ENCODE measurements at places on chromosomes 12 and 14.

DNA sequence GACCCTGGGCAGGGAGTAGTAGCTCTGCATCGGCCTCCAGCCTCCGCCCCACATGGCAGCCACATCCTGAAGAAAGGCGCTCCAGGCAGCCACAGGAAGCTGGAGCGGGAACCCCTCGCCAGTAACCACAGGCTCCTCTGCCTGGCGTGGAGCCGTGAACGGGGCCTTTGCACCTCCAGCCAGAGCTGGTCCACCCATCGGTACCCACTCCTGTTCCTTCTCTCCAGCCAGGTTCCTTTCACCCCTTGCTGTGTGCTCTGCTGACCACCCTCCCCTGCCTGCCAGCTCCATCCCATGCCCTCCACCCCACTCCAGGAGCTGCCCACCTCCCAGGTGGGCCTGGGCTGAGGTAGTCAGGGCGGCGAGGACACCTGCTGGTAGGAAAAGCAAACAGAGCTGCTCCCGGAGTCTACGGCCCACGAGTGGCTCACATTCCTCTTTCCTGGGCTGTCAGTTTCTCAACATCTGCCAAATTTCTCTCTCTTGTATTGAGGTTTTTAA is 2.7 kb downstream of the TGFB3 start:
- DNase-seq = no peak

DNA sequence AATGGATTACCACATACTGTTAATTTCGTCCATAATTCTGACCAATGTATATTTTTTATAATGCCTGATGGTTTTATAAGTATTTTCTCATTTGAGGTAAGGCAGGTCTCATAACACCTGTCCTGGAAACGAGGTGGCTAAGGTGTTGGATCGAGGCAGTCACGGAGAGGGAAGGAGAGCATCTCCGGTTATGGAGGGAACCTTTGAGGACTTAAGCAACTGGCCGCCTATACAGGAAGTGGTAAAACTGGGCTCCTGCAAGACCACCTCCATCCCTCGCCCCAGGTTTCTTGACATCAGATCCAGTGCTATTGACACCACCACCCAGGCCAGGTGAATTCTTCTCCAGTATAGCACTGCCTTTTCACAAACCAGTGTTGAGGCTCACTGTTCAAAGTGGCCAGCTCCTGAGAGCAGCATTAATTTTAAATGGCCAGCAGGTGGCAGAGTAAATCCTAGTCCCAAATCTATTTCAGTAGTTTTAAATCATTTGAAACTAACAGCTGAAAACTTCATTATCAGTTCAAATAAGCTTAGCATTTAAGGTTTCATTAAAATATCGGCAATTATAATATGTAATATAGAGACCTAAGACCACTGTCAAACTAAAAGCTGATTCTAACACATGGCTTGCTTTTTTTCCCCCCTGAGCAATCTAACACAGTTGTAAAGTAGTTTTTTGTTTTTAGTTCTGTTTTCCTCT is 100.8 kb downstream of the PPM1A start:
- DNase-seq = no peak

- peak; percentile 88 for DNase-seq
These were observed at the start of gene IFI27L2 for GRCh38 chr14:94129111-94129757. TSS of gene IFI27L2 (minus strand) at chr14:94129604. CDS start at chr14:94129564, 40 bp downstream.

DNA sequence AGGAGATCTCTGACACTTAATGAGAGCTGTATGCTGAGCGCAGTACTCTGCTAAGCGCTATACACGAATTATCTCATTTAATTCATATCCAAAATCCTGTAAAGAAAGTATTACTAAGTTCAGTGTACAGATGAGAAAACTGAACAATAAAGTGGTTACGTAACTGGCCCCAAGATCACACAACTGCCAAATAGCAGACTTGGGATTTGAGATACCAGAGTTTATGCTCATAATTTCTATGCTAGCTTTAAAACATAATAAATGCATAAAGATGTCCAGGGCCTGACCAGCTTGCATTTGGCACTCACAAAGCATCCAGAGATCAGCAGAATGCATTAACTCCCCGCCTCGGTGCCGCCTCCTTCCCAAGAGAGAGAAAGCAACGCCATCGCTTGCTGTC is 83.2 kb upstream of the PWP1 start:
- DNase-seq = no peak

DNA sequence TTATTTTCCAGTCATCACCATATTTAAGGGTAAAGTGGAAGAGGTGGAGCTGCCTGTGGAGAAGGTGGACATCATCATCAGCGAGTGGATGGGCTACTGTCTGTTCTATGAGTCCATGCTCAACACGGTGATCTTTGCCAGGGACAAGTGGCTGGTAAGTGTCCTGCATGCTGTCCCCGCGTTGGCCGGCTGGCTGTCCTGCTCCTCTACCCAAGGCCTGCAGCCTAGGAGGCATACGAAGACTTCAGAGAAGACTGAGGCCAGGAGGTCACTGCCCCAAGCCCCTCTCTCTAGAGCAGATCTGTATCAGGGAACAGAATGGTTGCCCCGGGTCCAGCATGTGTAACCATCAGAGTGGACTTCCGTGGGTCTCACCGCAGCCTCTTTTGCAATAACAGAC is 77.7 kb downstream of the PRMT8 start:
- no peak for DNase-seq

DNA sequence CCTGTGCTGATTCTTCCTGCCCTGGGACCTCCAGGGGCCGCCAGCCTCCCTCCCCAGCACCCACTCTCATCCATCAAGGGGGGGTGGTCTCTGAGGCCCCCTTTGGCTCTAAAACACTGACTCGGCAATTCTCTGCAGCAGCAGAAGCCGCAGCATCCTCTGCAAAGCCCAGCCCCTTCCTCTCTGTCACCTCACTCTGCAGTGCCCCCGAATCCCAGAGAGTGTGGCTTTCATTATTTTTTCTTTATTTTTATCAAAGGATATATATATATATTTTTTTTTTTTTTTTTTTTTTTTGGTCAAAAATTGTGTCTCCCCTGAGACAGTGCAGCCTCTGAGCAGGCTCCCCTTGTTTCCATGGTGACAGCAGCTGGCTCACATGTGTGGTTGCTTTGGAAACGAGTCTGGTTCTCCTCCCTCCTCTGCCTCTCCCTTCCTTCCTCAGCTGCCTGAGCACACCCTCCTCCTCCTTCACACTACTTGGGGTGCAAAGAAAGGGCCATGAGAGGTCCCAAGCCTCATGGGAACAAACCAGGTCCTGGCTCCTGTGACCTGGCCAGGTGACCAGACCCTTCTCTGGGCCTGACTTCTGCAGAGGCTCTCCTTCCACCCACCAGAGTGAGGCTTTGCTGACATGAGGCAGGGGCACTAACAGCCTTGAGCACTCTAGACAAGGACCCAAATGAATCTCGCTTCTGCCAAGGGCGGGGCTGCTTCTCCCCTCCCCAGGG is 100.5 kb downstream of the LRRC74A start:
- peak; percentile 76 for DNase-seq

DNA sequence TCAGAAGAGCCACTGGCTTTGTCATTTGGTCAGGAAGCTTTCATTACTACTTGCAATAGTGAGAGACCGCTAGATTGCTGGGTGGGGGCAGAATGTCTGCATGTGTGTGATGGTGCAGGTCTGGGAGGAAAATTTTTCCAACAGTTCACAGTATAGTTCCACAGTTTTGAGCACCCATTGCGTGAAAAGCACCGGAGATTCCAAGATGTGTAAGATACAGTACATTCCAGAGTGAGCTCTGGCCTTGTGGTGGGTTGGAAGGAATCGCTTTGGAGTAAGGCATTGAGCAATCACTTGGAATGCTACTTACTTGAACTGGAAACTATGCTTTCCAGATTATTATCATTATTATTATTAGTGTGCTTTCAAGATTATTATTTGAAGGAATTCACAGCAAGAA is 47.6 kb upstream of the FRMD6 start:
- DNase-seq = no peak

DNA sequence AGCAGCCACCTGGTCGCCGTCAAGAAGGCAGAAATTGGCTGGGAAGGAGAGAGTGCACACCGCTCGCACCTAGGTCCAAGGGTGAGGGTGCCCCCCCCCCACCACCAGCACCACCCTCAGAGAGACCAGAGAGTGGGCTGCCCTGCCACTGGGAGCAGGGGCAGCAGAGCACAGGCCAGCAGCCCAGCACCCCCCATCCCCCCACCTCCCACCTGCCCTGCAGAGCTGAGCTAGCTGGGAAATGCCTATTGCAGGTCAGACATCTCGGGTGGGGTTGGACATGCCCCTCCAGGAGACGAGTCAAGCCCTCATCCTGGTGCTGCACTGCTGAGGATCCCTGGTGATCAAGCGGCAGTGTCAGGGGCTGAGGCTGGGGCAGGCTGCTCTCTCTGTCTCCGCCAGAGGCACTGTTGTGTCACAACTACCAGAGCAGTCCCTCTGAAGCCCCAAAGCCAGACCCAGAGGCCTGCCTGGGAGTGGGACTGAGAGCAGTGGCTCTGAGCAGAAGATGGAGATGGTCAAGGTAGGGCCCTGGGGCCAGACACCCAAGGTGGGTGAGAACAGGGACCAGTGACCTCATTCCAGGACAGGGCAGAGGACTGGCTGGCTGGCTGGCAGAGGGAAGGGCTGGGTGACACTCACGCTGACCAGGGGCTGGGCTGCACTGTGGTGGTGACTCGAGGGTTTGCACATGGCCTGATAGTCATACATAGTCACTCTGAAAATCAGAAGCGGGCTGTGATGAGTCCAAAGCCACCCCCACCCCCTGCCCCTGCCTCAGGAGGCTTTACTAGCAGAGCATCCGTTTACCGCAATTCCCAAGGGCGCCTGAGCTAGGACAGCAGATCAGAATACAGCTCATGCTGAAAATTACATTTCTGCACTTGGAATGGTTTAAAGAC is 19.7 kb upstream of the LRTM2 start:
- peak; percentile 56 for DNase-seq

- DNase-seq = no peak
These were observed 7.4 kb upstream of the GLRX5 start for GRCh38 chr14:95527387-95528002.

GRCh38 chr12:57196956-57197355 is 19.6 kb upstream of the NXPH4 start:
- DNase-seq = no peak

GRCh38 chr12:51218607-51219161 is 822 bp upstream of the POU6F1 start:
- no peak for DNase-seq

- no peak for DNase-seq
These were observed 41.0 kb downstream of the BDKRB1 start for GRCh38 chr14:96297000-96297399.

All from psoas muscle (tissue), 8 donors.